ENCODE measurements at places on chromosomes 5 and 9.

- no peak for DNase-seq
These were observed 44.0 kb upstream of the MAP1B start for GRCh38 chr5:72063219-72063819.

DNA sequence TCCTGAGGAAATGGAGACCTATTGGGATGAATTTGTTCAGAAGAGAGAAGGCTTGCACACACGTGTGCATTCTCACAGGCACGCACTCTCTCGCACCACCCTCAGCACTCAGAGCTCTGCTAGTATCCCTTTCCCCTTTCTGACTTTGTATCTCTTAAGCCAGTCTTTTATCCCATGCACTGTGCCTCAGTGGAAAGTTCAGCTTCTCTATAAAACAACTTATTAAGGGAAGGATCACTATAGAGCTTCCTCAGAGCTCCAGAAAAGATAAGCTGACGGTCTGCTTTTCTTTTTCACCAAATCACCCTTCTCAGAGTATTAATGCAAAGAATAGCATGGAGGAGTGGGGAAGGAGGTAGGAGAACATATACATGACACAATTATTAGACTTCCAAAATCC lies 207.8 kb downstream of the ENC1 start:
- DNase-seq: no peak

GRCh38 chr5:34695275-34696027 lies 39.3 kb downstream of the RAI14 start:
- no peak for DNase-seq

GRCh38 chr9:131402738-131403492 lies 9.0 kb downstream of the PRRC2B start:
- DNase-seq: no peak

DNA sequence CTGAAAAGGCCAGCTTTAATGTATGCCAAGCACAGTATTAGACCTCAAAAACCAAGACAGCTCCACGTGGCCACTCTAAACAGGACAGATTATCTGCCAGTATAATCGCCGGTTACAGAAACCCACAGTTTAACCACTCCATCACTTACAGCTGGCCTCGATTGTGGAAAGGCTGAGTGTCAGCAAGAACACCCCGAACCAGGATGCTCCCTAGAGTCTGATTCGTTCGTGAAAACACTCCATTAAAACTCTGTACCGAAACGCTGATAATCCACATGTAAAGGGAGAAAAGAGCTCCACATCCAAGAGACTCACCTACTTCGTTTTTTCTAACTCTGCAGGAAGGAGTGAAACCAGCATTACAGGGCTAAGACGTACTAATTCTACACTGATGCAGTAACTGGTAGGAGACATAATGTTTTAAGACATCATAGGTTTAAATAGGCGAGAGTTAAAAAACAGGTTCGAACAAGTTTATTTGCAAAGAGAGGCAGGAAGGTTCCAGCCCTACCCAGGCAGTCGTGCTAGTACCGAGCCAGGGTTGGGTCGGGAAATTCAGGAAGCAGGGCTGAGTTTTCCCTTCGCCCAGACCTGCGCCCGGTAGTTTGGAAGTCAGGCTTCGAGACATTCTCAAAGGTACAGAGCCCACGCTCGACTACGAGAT lies 949 bp downstream of the SERINC5 start:
- no peak for DNase-seq

DNA sequence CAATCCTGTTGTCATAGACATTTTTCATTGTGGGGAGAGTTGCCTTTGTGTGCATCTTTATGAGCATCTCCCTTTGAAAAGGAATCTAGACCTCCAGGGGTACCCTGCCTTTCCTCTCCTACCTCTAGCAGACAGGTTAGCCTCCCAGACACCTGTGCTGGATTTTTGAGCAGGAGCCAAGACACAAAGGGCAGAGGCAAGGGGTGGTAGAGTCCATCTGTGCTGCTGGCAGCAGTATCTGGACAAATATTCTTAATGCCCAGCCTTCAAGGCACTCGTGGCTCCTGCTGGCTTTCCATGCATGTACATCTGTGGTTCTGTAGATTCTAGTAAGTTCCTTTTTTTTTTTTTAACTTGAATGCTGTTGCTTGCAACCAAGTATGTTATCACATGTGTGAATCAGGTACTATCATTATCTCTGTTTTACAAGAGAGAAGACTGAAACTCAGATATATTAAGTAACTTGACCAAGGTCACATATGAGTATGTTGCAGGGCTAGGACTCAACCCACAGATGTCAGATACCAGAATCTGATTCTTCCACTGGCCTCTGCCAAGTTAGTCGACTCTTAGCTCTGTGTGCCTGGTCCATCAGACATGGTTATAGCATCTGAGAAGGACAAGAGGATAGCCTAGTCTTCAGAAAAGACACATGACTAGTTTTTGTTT lies 32.9 kb upstream of the GPR151 start:
- no peak for DNase-seq

- DNase-seq: no peak
These were observed 79.6 kb downstream of the TLE4 start for GRCh38 chr9:79651251-79651795.

DNA sequence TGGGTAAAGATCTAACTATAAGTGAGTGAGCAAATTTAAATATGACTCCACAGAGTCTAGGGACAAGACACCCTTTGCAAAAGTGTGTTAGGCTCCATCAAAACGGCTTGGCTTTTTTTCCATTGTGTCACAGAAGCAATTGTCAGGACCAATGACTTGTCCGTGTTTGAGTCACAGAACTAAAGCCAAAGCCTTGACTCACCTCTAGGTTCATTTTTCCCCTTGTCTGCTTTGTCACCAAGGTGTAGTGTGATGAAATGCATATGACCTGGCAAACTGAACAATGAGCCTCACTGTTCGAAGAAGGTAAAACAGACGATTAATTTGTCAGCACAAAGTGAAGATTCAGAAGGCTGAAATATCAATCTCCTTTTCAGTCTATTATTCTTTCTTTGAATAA lies 331.0 kb downstream of the GLIS3 start:
- DNase-seq: no peak

- DNase-seq: no peak
These were observed 140.3 kb downstream of the OLFM1 start for GRCh38 chr9:135227641-135228251.
